ENCODE measurements at places on chromosomes 5 and 9.

DNA sequence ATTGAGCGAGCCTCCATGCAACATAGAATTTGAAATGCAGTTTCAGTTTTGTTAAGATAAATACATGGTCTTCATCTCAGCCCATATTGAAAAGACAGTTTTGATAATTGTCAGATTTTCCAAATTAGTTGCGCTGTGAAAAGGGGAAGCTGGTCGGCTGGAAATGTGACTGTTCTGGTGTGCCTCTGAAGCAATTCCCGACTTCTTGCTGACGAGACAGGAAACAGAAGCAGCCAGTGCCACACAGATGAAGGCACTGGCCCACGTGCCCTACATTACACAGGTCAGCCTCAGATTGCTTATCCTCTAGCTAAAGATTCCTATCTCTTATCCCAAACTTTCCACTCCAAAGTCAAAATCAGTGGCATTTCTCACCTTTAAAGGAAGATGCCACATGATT, 214.1 kb upstream of the TLE4 start:
- no peak for DNase-seq

- DNase-seq: no peak
Measured at GRCh38 chr9:1495282-1496030, 445.3 kb downstream of the DMRT2 start.

- DNase-seq: no peak
Measured at GRCh38 chr5:136020383-136021015, 8.3 kb upstream of the TGFBI start.

GRCh38 chr9:4515958-4516375, 25.7 kb downstream of the SLC1A1 start:
- no peak for DNase-seq

GRCh38 chr9:92934321-92934720, 13.0 kb upstream of the FGD3 start:
- DNase-seq: no peak

GRCh38 chr9:107496976-107497375, 7.4 kb upstream of the KLF4 start:
- DNase-seq: no peak

- no peak for DNase-seq
Measured at GRCh38 chr5:132489051-132489770, 1.4 kb downstream of the IRF1 start.

DNA sequence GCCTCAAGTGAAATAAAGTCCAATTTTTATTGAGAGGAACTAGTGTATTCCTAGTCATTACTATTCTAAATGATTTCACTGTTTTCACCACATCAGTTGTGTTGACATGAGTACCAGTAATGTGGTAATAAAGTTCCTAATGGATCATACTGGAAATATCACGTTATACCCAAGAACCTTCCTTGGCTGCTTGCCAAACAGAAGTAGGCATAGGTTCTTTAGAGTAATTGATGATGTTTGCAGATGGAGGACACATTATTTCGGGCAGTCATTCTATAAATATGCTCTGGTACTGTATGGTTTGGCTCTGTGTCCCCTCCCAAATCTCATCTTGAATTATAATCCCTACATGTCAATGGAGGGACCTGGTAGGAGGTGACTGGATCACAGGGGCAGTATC, 15.1 kb downstream of the SNCAIP start:
- DNase-seq: no peak

DNA sequence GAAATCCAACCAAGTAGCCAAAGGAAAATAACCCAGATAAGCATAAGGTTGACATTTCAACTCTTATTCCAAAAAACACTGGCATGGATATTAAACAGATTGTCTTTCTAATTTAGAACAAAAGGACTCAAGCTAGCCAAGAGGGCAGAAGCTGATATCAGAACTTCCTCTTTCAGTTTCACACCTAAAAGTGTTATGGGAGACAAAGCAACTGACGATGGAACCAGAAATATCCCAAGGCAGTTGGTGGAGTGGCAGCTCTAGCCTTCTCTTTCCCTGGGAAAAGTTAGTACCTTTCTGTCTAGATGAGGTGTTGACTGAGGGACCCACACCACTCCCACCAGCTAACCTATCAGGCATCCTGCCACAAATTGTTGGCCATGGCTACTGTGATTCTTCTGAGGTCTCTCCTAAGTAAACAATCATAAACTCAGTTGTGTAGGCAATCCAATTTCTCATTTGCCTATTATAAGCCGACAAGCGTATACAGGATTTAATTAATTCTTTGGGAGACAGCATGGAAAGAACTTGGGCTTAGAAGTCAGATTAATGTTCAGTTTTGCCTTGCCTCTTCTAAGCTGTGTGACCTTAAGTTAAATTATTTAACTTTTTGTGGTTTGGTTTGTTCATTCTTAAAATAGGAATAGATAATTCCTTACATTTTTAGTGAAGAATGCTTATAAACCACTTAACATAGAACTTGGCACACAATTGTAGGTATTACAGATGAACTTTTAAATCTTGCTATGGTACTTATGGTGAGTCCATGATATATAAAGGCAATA, 110.9 kb upstream of the ADAMTSL1 start:
- no peak for DNase-seq

- DNase-seq: no peak
Measured at GRCh38 chr9:95822015-95822414, 53.5 kb upstream of the ERCC6L2 start.

GRCh38 chr9:87213948-87214347, 266.6 kb upstream of the GAS1 start:
- no peak for DNase-seq

- DNase-seq: no peak
Measured at GRCh38 chr5:21791304-21791703, 1061.8 kb downstream of the CDH12 start.

- no peak for DNase-seq
Measured at GRCh38 chr5:54905246-54905795, 80.1 kb downstream of the ESM1 start.

DNA sequence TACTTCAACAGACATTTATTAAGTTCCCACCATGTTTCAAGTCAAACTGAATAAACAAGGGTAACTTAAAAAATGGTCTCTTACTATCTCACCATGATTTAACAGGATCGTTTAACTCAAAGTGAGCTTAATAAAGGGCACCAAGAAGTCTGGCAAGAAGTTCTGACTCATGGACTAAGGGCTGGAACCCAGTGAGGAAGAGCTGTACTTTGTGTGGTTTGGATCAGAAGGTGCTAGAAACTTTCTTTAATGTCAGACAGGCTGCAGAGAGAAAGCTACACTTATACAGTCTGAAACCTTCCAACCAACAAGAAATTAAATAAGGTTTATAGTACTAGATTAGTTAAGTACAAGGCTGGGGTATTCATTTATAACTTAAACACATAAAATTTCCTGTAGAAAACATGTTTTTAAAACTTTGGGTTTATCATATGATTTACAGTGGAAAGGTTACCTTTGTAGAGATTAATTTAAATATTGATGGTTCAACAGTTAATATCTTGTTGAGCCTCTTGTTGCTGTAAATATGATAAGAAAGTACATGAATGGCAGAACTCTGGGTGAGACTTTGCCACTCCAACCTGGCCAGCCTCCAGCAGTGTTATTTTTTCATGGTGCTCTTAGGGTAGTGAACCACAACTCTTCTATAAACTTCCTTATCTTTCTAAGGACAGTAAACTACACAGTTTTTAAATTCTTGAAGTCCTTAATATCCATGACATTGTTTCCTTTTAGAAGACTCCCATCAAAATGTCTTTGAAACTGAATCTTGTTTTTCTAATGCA, 162.8 kb downstream of the MAN2A1 start:
- DNase-seq: no peak

DNA sequence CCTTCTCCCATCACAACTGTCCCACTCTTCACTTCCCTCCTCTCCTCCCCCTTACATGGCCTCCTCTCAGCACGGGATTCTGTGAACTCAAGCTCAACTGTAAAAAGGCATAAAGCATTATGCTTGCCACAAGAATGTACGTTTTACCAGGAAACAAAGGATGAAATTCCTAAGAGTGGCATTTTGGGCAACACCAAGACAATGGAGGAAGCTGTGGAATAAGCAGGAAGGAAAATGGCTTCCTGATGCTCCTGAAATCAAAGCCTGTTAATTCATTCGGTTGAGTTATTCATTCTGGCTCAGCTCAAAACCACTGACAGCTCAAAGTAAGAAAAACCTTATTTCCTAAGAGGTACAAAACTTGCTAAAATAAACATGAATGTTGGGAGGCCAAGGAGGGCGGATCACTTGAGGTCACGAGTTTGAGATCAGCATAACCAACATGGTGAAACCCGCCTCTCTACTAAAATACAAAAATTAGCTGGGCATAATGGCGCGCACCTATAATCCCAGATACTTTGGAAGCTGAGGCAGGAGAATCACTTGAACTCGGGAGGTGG, 40.8 kb upstream of the DMRT1 start:
- DNase-seq: no peak

GRCh38 chr9:19137282-19137681, 10.0 kb upstream of the PLIN2 start:
- DNase-seq: no peak

GRCh38 chr5:19751326-19751725, 236.7 kb downstream of the CDH18 start:
- DNase-seq: no peak

GRCh38 chr5:1268666-1269065, 26.2 kb downstream of the TERT start:
- no peak for DNase-seq

GRCh38 chr5:123706531-123706930, 194.6 kb downstream of the CSNK1G3 start:
- no peak for DNase-seq

DNA sequence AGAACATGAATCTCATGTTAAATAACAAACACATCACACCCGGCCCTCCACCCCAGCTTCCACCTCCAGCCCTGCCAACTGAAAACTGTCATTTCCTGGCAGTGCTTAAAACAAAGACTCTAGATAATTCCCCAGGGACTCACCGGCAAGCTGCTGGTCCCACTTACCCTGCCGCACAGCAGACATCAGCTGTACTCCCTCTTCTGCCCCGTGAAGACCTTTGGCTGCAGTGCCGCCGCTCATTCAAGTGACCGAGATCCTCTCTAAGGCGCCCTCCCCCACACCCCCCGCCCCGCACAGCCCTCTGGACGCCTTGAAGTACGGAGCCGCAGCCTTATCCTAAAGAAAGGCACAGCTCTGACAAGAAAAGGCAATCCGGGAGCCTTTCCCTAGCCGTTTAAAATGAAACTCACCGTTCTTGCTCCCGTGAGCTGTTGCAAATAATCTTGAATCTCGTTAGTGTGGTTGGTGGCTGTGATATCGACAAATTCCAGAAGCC, 434 bp downstream of the GLRX start:
- no peak for DNase-seq

DNA sequence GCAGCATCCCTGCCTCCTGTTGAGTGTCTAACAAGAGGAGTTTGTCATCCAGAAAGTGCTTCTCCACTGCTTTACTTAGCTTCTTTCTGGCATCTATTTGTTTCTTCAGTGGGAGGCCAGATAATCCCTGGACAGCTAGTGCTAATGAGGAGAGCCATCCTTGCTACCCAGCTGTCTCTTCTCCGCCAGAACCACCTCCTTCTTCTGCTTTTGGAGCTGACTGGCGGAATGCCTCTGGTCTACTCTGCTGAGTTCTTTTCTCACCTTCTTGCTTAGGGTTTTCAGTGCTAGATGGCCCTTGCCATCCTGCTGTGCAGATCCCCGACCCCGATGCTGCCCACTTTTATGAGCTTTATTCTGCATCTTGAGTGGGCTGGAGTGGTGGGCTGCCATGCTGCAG, 145.8 kb downstream of the GPBP1 start:
- DNase-seq: no peak

DNA sequence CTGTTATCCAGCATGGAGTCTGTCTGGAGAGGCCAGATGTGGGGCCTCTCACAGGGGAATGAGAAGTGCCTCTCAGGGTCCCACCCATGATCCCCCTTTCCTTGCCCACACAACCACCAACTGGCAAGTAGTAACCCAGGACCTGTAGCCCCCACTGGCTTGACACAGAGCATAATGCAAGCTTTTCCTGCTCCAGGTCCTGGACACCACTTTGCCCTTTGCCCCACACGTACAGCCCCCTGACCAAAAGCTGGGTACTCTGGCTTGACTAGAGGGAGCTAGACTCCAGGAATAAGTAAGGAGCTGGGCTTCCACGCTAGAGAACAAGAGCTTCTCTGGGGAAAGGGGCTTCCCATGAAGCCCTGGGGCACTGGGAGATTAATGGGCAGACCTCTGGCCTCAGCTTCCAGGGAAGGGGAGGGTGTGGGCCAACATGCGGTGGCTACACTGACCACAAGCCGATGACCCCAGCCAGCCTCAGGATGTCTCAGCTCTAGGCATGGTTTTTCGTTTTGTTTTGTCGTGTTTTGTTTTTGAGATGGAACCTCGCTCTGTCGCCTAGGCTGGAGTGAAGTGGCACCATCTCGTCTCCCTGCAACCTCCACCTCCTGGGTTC, 109.5 kb downstream of the C9orf50 start:
- no peak for DNase-seq

GRCh38 chr9:74282526-74283253, 214.4 kb upstream of the RORB start:
- no peak for DNase-seq

DNA sequence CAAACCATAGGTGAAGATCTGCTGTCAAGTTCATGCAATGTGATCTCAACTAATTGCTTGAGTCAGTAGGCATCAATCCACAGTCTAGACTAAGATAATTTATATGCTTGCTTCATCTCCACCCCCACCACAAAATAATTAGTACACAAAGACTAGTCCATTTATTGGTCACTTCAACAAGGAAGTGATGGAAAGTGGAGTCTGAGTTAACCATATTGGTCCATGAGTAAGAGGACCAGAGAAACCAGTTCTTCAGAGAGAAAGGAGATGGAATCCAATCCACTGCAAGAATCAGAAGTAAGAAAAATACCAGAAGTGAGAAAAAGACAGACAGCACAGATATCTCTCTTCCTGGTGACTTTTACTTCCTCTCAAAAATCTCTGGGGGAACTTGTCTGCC, 366.5 kb downstream of the CHSY3 start:
- no peak for DNase-seq

DNA sequence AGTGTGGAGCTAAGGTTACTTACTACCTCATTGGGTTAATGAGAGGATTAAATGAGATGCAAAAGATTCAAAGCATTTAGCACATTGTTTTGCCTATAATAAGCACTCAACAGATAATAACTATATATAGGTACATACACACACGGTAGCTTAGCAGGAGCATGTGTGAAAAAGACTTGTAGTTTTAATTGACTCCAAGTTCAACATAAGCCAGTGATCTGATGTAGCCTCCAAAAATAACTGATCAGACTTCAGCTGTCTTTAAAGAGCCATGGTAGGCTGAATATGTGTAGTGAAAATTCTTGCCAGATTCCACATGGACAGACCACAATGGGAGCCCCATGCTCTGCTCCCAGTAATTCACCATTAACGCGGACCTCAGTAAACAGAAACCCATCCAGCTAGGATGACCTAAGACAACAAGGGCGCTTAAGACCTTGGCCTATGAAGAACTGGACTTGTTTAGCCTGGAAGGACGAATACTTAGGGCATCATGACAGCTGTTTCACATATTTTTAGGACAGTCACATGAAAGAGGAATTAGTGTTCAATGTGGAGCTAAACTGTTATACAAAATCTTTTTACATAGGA, 115.1 kb upstream of the ZNF366 start:
- no peak for DNase-seq

- DNase-seq: no peak
Measured at GRCh38 chr5:135392256-135392655, 6.8 kb downstream of the MACROH2A1 start.

GRCh38 chr5:79938468-79938867, 52.6 kb downstream of the MTX3 start:
- no peak for DNase-seq

All from Panc1 (cell line).